ENCODE measurements at places on chromosomes 6 and 20. TPM values are rescaled to one million over a fixed set of nuclear protein-coding genes. Genes with fewer than 3 reads are reported as not detected.

Gene CTAGE9
- total RNA-seq = not detected

Gene OLIG3
- total RNA-seq = not detected

Gene GMDS
- 12.7 TPM for total RNA-seq

Gene CCN6
- total RNA-seq = not detected

Gene B3GAT2
- total RNA-seq = not detected

Gene OR2H1
- not detected for total RNA-seq

Gene CDSN
- not detected for total RNA-seq

Gene PGC
- total RNA-seq = not detected

Gene GJA1
- total RNA-seq = 209 TPM

Gene HCRTR2
- not detected for total RNA-seq

All from fibroblast of lung (primary cell).